NB4 (cell line): ENCODE measurements at places on chromosomes 4 and X.

- no peak for DNase-seq
Measured at GRCh38 chr4:184114431-184114830, 103.2 kb downstream of the ENPP6 start.

- DNase-seq, result no peak
Measured at GRCh38 chr4:77797239-77797638, 21.9 kb downstream of the CNOT6L start.

DNA sequence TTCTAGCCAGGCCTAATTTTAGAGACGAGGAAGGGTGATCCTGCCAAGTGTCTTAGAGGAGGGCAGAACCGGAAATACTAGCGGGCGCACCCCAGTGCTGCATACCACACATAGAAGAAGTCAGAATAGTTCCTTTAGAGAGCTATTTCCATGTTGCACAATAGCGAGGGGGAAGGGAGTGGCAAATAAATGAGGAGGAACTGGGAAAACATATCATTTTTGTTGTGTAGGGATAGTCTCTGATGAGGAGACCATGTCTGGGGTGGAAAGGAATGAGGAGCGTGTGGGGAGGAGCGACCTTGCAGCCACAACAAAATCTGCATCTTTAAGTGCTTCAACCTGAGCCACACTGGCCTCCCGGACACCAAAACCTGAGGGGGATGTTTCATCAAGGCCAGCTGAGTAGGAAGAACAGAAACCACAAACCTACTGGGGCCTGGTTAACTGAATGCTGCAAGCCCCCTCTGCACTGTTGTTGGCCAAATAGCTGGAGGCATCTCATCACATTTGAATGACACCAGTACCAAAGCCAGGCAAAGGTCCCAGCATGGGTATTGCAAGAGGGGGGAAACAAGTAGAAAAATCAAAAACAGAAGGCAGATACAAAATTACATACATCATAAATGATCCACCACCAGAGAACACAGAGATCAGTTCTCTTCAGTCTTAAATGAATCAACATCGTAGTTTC, 26.7 kb upstream of the C1QTNF7 start:
- DNase-seq, result peak; percentile 98

- no peak for DNase-seq
Measured at GRCh38 chr4:5724377-5724776, 13.4 kb downstream of the EVC start.

DNA sequence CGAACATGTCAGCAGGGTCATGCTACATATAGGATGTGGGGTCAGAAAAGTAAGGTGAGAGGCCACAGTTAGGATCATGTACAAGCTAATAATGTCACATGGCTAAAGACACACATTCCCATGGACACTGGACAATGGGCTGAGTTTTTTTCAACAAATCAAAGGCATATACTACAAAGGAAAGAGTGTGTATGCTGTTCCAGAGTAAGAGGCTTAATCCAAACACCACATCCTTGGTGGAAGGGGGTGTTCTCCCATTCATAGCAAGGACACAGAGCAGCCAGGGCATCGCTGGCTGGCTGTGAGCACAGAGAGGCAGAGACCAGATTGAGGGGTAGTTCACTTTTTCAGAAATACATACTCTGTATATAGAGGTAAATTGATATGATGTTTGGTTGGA, 131.7 kb downstream of the MGST2 start:
- DNase-seq, result no peak

GRCh38 chrX:110418316-110419235, 59.9 kb downstream of the RTL9 start:
- DNase-seq, result peak; percentile 5

- no peak for DNase-seq
Measured at GRCh38 chr4:54099748-54100574, at the start of gene GSX2. Gene GSX2 (plus strand): TSS chr4:54100163. CDS start chr4:54100345, 182 bp downstream.

DNA sequence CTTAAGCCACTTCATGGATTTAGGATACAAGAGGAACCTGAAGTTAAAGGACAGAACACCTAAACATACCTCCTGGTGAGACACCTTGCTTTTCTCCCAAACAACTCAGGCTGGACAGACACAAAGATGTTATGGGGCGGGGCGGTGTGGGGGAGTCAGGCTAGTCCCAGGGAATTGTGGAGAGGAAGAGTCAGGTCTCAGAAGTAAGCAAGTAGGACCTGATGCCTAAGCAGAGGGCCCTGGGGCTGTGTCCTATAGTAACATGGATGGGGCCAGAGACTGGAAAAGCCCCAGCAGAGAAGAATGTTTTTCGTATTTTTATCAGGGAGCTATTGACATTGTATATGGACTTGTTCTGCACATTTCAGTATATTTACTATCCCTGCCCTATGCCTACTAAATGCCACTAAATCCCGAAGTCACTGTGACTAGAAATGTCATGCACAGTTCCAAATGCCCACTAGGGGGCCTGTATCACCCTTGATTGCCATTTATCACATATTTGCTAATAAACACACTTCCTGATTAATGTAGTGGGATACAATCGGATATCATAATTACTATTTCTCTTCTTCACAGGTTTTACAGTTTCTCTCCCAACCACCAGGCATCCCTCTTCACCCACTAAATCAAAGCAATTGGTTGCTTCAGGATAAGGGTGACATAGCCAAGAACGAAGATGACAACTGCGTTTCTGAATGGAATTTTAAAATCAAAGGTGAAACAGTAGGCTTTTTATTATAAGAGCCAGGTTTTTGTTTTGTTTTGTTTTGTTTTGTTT, 23.8 kb upstream of the ARHGAP10 start:
- peak; percentile 34 for DNase-seq

- DNase-seq, result no peak
Measured at GRCh38 chr4:149793459-149793858, 22.2 kb downstream of the IQCM start.

DNA sequence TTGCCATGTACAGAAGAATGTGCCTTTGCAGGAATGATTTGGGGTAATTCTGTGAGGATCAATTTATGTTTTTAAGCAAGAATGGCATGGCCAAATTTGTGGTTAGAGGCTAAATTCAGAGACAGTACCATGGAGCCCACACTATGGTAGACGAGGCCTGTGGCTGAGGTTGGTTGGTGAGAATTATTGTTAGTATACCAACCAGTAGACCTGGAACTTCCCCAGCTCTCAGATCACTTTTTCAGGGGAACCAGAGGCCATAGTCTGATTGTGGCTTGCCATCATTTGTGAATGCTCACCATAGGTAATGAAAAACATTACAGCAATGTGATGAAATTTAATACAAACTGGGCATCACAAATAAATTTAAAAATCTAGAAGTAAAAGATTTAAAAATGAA, 56.3 kb downstream of the SHISA3 start:
- no peak for DNase-seq

DNA sequence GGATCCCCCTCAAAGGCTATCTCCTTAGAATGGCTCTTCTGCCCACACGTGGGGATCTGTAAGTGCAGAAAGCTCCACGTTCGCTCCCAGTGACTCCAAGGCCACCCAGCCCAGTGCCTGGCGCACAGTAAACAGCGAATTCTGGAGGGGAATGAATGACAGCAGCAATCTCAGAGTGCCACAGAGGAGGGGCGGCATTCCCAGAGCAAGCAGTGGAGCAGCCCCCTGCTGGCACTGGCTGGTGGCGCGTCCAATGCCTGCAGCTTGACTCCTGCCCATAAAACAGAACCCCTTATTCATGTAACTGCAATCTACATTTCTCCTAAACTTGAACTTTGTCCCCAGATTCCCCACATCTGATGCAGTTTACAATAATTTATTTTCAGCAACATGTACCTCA, 6.9 kb upstream of the HELT start:
- peak; percentile 53 for DNase-seq

DNA sequence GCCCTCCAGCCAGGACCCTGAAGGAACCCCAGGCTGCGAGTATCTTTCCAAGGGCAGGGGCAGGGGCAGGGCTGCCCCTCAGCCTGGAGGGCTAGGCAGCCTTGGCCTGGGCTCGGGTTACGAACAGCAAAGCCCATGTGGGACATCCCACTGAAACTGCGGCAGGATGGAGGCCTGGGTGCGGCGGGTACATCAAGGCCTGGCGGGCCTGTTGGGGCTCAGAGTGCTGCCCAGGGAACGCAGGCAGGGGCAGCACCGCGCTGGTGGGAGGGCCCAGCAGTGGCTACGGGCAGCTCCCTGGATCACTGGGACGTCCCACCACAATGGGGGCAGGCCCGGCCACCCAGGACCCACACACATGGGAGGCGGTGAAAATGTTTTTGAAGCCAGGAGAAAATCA, 10.9 kb downstream of the NAT8L start:
- DNase-seq, result no peak
